Stimulated activated CD8-positive, alpha-beta memory T cell treated with anti-CD3 and anti-CD28 coated beads, Interleukin-7, amount 100 ng/mL, for 48 hours (primary cell): ENCODE measurements at places on chromosomes 13 and 19.

DNA sequence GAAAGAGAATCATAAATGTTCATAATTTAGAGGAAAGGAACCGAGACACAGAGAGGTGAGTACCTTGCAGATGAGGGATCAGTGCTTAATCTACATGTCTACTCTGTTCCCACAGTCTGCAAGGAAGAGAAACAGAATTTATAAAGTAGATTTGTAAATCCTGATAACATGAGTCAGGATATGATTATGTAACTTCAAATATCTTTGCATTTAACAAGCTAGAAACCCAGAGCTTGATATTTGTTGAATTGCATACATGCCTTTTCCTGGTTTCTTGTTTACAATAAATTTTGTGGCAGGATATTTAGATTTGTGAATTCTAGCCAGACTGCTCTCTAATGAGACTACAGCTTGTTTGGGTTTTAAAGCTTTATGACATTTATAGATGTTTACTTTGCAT is 219.2 kb downstream of the ENOX1 start:
- DNase-seq: no peak

- DNase-seq: no peak
Observed at GRCh38 chr19:47421844-47422395, 2.6 kb upstream of the MEIS3 start.

DNA sequence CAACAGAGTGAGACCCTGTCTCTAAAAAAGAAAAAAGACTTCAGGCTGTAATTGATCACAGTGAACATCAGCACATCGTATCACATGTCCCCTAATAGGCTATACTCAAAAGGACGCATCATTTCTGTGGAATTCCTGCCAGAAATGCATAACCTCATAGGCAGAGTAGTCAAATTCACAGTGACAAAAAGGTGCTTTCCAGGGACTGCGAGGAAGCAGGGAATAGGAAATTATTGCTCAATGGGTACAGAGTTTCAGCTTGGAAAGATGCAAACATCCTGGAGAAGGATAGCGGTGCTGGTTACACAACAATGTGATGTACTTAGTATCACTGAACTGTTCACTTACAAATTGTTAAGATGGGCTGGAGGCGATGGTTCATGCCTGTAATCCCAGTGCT is 41.1 kb upstream of the MRI1 start:
- no peak for DNase-seq

- DNase-seq: no peak
Observed at GRCh38 chr19:45924891-45925447, 10.4 kb upstream of the NANOS2 start.

DNA sequence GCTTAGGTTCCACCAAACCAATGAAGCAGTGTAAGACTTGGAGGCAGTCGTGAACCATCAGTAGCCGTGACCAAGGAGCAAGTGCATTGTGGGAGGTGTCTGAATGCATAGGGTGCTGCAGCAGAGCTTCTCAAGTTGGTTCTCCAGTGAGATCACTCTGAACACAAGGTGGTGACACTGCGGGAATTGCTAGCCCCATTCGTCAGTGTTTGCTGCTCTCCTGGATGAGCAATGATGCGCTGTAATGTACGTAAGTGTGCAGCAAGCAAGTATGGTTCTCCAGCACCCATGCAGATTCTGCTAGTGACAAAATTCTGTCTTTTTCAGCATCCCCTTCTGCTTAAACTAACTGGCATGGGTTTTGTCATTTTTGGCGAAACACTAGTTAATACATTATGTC is 97.6 kb upstream of the HTR2A start:
- no peak for DNase-seq

DNA sequence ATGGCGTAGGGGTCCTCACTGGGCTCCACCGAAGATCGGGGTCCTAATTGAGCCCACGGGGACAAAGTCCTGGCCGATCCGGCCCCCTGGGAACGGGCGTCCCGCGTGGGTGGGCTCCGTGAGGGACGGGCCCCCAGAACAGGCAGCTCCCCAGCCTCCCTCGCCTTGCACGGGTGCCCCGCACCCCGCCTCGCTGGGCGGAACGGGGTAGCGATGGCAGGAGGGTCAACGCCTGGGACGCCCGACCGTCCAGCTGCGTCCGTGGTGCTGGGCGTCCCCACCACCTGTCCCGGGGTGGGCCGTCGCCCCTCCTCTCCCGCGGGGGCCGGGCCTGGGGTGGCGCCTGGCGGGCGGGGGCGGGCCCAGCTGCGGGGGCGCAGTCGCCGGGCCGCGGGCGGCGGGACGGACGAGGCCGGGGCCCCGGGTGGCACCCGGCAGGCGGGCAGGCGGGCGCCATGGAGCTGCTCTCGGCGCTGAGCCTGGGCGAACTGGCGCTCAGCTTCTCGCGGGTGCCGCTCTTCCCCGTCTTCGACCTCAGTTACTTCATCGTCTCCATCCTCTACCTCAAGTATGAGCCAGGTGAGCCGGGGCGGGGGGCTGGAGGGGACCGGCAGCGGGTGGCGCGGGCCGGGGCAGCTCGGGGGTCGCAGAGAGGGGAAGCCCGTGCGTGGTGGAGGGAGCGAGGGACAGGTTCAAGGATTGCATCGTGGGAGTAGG is at the start of gene TMEM38A:
Gene TMEM38A (plus strand): TSS at position 377 of the 717 bp plus-strand sequence. CDS start 79 bp downstream, at position 456.
- DNase-seq: peak; percentile 5

DNA sequence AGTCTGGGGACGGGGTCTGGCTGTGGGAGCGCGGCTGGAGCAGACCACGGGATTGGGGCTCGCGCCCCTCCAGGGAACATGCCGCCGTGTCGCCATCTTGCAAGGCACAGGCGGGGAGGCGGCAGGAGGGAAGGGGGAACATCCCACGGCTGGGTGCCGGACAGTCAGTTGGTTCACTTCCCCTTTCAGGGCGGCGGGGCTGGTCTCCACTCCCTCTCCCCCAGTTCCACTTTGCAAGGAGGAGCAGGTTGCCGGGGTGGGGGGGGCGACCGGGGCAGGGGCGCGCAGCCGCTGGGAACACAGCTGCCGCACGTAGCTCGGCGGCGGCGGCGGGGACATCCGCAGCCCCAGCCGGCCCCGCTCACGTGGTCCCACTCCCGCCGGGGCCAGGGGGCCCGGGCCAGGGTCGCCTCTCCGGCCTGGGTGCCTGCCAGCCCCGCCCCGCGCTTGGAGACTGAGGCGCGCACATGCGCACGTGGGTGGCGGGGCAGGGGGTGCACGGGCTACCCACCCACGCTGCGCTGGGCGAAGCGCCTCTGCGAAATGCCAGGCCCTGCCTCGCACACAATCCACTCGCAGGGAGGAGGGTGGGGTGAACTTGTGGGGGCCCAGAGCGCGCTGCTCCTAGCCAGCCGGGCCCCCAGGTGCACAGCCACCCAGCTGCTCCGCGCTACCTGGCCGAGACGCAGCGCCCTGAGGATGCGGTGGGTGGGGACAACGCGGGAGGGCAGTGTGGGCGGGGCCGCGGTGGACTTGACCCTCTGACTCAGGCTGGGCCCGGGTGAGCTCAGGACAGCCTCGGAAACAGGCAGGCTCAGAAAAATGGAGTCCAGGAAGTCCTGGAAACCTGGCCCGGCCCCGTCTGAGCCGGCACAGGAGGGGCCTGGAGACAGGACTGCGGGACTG is 6.4 kb downstream of the KLF16 start:
- DNase-seq: no peak

DNA sequence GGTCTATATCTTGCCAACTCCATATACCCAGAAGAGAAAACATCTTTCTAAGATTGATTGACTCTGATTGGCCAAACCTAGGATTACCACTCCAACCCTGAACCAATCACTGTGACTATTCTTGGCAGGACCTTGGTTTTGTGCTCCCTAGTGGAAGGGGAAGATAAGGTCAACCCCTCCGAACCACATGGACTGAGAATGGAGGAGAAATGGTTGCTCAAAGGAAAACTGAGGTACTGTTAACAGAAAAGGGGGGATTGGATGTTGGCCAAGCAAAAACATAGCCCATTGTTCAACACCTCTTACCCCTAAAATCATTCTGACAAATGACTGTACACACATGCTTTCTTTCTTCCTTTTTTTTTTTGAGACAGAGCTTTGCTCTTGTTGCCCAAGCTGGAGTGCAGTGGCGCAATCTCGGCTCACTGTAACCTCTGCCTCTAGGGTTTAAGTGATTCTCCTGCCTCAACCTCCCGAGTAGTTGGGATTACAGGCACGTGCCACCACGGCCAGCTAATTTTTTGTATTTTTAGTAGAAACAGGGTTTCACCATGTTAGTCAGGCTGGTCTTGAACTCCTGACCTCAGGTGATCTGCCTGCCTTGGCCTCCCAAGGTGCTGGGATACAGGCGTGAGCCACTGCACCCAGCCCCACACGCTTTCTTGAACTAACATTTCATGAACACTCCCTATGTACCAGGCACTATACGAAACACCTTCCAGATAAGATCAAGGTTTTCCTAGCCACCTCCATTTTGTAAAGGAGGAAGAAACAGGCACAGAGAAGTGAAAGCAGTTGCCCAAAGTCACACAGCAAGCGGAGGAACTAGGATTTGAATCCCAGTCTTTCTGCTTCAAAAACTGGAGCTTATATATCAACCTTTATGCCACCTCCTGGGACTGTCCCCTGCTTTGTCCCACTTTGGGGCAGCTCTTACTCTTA is 6.5 kb downstream of the MEIOSIN start:
- no peak for DNase-seq

DNA sequence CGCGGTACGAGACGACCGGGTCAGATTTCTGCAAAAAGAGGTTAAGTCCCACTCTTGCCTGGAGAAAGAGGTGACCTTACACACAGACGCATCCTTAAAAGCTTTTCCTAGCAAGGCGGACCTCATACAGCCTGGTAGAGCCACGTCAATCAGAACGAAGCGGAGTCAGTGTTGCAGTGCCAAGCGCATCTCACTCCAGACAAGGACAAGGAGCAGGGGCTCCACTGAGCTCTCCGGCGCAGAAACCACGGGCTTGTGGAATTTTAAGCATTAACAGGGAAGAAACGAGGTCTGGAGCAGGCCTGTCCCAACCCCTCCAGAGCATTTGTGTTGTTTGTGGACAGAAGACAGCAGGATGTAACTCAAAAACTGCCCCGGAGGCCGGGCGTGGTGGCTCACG is 7.1 kb downstream of the EEF2 start:
- no peak for DNase-seq

- DNase-seq: no peak
Observed at GRCh38 chr19:38034492-38034860, 127.5 kb downstream of the SIPA1L3 start.

GRCh38 chr13:100954430-100955305 is 280.1 kb upstream of the TMTC4 start:
- DNase-seq: no peak

DNA sequence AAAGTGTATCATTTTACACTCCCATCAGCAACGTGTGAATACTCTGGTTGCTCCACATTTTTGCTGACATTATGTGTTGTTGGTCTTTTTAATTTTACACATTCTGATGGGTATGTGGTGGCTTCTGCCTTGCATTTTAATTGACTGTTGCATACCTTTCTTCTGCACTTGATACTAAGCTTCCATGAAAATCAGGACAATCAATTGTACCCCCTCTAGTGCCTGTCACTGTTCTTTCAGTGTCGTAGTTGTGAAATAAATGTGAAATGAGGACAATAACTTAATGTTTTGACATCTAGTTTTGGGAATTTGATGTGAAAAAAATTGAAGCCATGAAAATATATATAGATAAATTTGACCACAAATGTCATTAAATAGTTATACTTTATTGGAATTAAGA is 6.7 kb downstream of the IFT88 start:
- DNase-seq: no peak

- no peak for DNase-seq
Observed at GRCh38 chr19:55273978-55274707, 5.8 kb downstream of the HSPBP1 start.

- no peak for DNase-seq
Observed at GRCh38 chr19:35011091-35011689, 11.1 kb downstream of the GRAMD1A start.

DNA sequence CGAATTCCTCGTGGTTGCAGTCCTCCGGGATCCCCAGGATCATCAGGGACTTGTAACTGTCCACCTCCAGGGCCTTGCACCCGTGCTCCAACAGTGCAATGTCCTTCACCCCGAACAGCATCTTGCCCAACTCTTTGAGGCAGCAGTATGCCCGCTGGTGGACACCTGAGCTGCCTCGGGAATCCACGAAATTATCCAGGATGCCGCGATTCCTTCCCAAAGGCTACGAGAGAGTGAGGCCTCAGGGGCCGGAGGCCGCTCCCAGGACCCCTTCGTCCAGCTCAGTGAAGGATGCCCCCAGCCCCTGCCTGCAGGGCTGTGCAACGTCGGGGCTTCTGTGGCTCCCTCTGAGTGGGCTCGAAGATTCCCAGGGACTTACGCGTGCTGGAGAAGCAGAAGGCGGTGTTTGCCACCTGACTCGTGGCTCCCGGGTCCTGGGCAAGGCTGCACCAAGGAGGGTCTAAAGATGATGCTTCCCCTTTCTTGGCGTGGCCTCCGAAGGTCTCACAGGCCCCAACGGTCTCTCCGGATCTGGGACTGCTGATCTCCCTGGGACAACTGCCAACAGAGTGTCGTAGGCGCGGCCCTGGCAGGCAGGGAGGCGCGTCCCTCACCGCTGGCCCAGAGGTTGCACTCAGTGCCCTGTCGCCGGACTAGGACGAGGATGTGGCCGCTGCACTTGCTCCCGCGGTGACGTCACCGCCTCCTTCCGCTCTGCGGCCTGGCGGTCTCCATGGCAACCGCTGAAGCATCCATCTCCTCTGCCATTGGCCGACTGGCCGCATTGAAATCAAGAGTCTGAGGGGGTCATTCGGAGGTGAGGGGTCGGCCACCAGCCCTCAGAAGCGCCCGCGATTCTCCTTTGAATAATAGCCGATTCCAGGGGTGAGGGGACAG is at the start of gene PNMA8C:
Gene PNMA8C (minus strand): TSS at position 698 of the 897 bp plus-strand sequence. CDS start 577 bp downstream, at position 121.
- DNase-seq: peak; percentile 46

- no peak for DNase-seq
Observed at GRCh38 chr19:47036097-47036651, 12.2 kb downstream of the TMEM160 start.

GRCh38 chr13:43315522-43315921 is 292.1 kb downstream of the DNAJC15 start:
- DNase-seq: no peak

DNA sequence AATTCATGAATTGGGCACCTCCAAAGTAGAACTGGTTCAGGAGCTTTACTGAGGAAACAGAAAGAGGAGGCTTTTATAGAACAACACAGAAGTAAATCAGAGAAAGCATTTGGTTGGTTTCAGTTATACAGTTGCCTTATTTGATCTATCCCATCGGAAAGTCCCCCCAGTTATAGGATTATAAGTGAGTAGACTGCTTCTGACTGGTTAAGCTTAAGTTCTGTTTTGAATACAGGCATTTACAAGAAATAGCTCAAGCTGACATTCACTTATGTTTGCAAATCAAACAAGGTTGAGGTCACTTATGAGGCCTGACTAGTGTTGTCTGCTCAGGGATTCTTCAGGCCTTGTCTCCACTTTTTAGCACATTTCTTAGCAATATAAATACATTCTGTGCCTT is 857.4 kb downstream of the EFNB2 start:
- DNase-seq: no peak

DNA sequence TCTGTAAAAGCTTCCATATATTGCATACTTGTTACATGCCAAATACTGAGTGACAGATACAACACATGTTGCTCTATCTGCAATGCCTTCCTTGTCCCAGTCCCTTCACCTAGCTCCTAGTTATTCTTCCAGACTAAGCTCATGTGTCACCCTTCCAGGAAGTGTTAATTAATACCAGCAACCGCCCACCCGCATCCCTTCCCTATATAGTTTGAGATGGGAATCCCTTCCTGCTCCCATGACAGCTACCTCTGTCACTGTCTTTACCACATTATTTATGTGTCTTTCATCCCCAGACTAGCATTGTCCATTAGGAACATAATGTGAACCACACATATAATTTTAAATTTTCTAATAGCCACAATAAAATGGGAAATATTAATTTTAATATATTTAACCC is 49.5 kb upstream of the FRY start:
- no peak for DNase-seq

GRCh38 chr13:83895994-83896580 is 13.8 kb upstream of the SLITRK1 start:
- no peak for DNase-seq
